Activated naive CD8-positive, alpha-beta T cell treated with anti-CD3 and anti-CD28 coated beads, Interleukin-2, amount 50 U/mL, for 24 hours (primary cell): ENCODE measurements at places on chromosomes 4 and X.

DNA sequence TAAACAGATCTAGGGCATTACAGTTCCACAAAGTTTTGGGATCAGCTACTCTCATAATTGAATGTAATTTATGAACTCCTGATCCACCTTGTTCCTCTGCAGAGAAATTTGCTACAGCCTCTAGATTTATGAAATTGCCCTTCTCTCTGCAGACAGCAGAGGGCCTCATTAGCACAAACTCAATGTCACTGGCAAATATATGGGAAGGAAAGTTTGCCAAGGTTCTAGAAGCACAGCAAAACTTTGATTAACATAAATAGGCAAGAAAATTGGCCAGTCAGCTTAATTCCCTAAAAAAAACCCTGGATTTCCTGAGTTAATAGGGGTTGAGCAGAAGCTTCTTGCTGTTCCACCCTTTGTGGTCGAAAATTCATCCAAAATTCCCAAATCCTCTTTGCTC, 31.5 kb downstream of the PRPS1 start:
- DNase-seq = no peak

- no peak for DNase-seq
These were observed 383.7 kb upstream of the MAGEB18 start for GRCh38 chrX:25754399-25754798.

DNA sequence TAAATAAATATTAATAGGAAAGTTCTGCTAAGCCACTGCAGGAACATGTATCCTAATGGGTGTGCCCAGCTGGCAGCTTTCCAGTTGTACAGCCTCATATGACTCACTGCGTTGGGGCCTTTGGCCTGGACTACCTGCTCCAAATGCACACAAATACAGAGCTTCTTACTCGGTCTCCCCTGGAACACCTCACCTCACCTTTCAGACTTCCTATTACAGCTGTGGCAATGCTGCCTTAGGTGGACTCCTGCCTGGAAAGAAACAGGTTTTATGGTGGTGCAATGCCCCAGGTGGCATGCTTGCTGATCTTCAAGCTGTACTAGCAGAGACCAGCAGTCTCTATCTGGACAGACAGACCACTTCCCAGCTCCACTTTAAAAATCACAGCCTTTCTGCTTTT, 85.7 kb upstream of the EXOC1L start:
- DNase-seq = no peak

GRCh38 chr4:128379860-128380259, 92.2 kb upstream of the PGRMC2 start:
- no peak for DNase-seq

DNA sequence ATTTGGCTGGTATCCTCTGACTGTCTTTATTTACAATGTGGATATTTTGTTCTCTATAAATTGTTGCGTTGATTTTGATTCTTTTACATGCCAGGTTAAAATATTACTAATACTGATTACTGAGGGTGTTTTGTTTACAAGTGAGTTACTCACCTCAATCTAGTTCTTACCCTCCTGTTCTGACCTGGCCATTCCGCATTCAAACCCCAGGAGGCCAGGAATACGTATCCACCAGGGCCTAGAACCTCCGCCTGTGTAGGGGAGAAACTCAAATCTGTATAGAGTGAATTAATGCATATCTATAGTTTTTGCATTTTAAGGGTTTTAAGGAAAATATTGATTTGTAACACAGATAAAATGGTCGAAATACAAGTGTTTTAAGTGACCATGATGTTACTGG, 2.6 kb upstream of the ZFP42 start:
- no peak for DNase-seq
